ENCODE measurements at places on chromosomes 2 and 18.
A peak's percentile ranks its signal among the peaks of the same experiment; 100 is the strongest.

DNA sequence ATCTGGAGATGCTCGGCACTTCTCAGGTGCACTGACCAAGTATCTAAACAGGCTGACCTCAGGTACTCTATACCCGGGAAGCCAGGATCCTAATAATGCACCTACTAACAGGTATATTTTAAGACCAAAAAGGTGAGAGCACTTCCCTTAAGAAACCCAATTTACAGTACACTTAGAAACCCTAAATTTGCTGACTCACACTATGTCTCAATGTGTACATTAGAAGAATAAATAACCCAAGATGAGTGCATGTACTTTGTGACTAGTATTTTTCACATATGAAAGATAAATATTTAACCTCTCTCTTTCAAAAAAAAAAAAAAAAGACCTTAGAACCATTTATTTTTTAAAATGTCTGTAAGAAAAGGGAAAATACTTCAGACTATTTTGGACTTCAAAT is 118.8 kb downstream of the ZNF516 start:
- DNase-seq: no peak

DNA sequence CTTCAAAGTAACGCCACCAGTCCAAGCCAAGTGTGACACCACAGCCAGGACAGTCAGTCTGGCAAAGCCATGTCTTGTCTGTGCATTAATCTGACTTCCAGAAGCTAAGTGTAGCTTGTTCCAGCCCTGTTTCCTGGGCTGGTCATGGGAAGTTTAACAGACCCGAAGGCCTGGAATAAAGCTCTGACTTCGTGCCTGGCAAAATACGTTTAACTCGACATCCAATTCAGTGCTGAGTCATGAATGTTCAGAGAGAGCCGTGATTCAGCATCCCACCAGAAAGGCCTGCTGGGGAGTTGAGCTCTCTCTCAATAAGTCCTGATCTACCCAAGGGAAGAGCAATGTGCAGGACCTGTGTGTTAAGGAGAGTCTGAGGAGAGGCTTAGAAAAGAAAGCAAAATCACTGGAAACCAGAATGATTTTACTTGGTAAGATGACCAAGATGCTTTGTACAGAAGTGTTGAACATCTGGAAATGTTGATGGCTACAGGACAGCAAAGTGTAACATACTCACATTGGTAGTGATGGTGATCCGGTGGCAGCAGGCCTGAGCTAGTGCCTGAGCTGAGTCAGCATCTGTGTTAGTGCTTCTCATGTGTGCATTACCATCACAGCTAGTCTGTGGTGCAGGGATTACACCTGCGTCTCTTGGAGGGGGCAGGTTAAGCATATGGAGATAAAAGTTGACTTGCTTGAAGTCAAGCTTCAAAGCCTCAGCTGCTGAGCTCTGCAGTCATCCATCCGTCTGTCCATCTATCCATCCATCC is 743.7 kb upstream of the HS6ST1 start:
- DNase-seq: no peak

- DNase-seq: no peak
Observed at GRCh38 chr2:218832520-218832919, 917 bp upstream of the PRKAG3 start.

DNA sequence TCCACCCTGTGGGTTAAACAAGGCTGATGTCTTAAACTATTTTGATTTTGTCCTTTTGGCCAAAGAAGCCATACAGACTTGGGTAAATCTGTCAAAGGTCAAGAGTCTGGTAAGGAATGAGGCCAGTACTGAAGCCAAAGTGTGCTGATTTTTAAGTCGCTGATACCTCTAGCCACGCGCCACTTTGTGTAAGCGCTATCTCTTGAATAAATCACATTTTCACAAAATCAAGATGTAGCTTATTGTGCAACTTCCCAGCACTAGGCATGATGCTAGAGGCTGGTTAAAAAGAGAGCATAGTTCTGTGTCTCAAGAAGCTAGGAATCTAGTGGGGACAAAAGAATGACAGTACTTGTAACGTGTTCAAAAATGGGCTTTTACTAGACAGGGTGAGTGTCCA is 510.6 kb upstream of the RAB6C start:
- no peak for DNase-seq

DNA sequence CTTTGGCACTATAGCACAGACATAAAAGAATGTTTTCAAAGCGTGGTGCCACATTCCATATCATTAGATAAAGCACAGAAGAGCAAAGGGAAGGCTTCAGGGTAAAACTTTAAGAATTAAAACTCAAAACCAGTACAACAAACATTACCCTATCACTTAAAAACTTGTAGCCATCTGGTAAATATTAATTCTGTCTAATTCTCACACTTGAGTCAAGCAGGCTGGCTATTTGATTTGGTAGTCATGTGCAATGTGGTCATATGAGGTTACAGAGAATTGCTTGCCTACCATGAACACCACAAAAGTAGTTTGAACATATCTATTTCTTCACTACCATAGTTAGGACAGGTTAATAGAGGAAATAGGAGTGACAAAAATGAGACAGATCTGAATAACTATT is 244.9 kb downstream of the IRS1 start:
- DNase-seq: no peak

DNA sequence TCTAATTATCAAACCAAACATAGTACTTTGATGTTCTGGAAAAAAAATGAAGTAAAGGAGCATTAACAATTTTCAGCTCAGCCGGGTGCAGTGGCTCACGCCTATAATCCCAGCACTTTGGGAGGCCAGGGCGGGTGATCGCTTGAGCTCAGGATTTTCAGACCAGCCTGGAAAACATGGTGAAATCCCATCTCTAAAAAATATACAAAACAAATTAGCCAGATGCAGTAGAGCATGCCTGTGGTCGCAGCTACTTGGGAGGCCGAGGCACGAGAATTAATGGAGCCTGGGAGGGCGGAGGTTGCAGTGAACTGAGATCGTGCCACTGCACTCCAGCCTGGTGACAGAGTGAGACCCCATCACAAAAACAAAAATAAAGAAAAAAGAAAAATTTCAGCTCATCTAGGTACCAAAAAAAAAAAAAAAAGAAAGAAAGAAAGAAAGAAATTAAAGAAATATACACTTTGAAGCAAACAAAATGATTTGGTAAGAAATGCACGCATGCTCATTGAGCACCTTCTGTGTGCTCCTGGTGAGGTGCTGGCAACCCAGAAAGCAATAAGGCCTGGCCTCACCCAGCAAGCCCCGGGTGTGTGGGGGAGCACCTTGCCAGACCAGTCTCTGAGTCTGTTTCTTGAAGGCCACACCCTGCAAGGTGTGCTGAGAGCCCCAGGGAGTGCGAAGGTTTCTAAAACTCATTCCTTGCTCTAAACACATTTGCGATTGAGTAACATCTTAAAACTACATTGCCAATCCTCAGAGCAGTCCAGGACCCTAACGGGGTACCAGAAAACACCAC is 133.5 kb downstream of the TFCP2L1 start:
- peak; percentile 27 for DNase-seq

DNA sequence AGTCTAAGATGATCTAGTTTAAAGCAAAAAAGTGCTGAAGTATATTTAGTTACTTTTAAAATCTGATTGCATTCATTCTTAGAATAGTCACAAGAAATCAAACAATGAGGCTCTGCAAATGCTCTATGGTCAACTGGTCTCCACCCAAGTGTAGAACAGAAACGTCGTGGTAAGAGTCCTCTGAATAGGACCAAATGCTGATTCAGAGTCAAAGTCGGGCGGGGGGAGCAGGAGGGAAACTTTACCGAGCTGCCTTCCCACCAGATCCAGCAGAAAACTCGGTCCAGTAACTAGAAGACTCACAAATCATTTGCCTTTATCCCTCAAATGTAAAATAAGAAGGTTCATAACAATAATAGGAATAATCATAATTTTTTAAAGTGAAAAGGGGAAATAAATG is 46.2 kb upstream of the PXDN start:
- no peak for DNase-seq
